CD14-positive monocyte (primary cell): ENCODE measurements at places on chromosomes 3 and 15.

DNA sequence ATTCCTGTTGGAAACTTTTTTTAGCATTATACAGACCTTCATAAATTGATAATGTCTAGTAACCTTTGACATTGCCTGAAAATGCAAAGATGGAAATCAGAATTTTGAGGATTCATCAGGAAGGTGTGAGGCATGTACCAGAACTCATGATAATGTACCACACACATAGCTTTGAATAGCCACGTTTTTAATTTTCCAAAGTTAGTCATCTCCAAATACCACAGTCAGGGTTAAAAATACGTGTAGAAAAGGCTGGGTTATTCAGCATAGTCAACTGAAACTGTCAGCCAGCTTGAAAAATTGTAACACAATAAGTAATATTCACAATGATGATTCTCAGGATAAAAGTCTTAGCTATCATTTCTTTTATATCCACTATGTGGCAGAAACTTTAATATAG is 102.0 kb upstream of the THRB start:
- DNase-seq = no peak

DNA sequence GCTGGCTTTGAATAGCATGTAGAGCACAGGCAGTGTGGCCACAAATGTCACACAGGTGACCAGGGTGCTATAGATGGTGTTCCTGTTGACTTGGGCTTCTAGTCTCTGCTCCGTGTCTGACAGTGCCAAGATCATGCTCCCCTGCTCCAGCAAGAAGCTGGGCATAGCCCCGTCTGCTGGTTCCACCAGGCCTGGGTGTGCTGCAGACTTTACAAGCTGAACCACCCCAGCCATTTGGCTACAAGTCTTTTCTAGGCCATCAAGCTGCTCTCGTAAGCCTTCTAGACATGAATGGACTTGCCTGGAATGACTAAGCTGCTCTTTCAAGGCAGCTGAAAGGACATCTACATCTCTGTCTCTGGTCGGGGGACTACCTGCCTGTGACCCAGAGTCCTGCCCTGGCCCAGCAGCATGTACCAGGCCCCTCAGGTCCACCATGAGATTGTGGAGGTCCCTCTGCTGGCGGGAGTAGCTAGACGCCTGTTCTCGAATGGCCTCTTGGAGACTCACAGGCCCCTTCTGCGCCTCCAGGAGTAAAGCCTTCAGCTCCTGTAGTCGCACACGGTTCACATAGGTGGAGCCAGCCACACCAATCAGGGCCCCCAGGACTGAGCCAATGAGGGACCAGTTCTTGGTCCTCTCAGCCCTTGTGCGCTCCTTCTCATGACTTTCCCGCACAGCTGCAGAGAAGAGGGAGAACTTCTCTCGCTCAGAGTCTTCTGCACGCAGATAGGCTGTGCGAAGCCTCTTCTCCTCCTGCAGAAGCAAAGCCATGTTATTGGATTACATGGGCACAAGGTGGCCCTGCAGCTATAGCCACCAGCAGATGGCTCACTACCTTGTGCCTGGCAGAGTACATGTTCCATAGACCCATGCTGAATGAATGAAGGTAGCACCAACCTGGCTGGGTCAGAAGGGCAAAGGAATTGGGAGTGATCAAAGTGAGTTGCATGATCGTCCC is 2.8 kb upstream of the PLXNB1 start:
- no peak for DNase-seq

DNA sequence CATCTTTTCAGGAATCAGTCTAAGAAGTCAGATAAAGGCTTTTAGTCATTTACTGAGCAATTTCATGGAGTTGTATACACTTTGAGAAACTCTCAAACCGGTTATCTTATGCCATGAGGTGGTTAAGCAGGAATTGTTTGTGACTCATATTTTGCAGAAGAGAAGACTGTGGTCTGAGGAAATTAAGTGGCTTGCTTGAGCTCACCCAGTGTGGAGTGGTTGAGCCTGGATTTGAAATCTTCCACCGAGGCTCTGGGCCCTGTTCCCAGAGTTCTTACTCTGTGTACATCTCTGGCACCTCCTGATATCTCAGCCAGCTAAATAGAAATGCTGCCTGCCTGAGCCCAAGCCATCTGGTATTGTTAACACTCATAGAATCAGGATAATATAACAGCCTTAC is 37.8 kb upstream of the BCL6 start:
- peak; percentile 33 for DNase-seq

GRCh38 chr15:34853001-34853758 is 57.8 kb upstream of the ACTC1 start:
- no peak for DNase-seq

- DNase-seq = no peak
These were observed 37.1 kb downstream of the RAB11A start for GRCh38 chr15:65906396-65906795.

DNA sequence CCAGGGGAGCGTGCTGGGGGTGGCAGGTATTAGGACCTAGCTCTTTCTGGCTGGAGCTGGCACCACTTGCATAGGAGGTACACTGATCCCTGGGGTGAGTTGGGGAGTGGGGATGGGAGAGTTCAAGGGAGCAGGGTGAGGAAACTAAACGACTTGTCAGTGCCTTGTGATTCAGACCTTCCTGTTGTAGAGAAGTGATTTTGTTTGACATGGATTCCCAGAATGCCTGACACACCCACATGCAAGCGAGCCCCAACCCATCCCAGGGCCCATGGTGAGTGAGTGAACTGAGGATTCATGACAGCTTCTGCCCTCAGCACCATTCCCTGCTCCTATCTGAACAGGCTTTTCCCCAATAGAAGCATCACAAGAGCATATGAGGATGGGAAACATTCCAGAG is 15.6 kb upstream of the UBE2Q2 start:
- no peak for DNase-seq

DNA sequence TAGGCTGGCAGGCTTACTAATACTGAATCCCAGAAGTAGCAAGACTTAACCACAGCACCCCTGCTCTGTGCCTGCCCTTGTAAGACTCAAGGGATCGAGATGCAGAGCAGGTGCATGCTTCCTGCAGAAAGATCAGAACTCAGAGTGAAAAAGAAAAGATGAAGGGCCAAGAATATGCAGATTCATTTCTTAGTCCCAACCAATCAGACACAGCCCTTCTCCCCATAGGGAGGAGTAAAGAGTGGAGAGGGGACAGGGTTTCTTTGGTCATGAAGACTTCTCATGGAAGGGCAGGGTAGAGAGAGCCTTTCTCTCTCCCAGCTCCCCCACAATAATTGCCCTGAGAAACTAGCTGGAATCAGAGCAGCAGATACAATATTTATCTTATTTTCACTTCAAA is 105.6 kb upstream of the MB21D2 start:
- no peak for DNase-seq

DNA sequence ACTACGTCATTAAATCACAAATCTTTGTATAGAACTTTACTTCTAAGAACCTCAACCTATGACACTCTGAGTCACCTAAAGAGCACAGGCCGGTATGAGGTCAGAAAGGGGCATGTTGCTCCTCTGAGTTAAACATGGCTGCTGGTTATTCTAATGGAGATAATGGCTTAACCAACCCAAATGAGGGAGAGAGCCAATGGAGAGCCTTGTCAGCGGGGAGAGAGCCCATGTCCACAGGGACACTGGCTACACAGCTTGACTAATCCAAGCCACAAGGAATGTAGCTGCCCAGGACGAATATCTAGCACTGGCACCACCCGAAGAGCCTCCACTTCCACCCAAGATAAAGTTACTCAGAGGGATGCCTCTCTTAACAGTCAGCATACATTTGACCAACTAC is 77.0 kb upstream of the STAC start:
- DNase-seq = no peak

- DNase-seq = no peak
These were observed 4.6 kb downstream of the MYH15 start for GRCh38 chr3:108505811-108506210.

DNA sequence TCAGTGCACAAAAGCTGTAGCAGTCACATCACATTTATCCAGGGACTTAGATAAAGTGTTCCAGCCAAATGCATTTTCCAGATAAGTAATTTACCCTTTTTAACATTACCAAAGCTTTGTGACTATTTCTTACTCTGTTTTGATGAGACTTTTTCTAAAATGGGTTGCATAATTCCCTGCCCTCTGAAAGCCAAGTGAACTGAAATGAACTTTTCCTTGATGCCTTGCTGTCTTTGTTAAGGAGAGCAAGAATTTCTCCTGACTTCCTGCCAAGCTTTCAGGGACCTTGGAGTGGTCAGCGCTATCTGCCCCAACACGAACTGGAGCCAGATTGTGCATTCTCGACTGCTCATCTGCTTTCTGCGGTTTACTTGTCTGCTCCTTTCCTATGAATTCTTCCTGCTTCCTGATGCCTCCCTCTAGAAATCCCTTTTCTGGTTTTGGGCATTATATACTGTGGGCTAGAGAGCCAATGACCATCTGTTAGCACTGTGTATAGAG is 34.8 kb downstream of the EIF4E3 start:
- DNase-seq = no peak

DNA sequence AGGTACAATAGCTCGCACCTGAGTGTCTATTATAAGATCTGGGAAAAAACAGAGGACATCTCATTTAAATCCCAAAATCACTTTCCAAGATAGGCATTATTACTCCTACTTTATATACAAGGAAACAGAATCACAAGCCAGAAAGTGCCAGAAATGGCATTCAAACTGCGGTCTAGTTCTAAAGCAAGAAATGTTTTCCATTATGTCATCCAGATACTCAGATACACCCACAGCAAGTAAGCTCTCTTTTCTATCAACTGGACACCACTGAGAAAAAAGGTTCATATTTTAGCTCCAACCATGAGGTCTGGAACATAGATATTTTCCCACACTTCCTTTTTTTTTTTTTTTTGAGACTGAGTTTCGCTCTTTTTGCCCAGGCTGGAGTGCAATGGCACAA is 8.1 kb downstream of the SLC33A1 start:
- no peak for DNase-seq

DNA sequence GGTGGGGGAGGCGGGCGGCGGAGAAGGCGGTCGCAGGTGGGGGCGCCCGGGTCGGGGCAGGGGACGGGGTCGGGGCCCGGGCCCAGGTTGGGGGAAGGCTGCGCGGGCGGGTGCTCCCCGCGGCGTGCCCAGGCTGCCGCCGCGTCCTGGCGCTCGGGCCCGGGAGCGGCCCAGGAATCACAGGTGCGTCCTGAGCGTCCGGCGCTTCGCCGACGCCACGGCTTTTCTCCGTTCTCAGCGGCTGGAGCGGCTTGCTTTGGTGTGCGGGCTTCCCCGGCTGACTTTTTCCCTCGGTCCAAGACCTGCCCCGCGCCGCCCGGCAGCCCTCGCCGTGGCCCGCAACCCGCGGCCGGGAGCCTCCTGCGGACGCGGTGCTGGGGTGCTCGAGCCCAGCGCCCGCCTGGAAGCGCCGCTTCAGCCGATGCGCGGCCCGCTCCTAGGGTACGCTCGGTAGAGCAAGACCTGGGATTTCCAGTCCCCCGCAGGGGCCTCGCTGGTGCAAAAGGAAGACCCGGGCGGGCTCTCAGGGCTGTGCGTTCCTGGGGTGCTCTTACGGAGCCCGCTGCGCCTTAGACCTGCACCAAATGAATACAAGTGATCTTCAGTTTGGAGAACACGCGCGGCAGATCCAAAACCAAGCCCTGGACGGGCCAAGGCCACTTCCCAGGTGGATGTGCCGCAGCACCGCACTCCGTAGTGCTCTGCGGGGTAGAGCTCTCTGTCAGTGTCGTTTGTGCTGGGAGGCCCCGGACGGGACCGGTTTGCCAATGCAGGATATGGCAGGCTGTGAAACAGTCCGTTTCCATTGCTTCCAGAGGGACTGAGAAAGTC is 639 bp downstream of the NIPA1 start:
- DNase-seq = no peak

GRCh38 chr3:64612082-64612860 is 75.5 kb downstream of the ADAMTS9 start:
- DNase-seq = no peak

DNA sequence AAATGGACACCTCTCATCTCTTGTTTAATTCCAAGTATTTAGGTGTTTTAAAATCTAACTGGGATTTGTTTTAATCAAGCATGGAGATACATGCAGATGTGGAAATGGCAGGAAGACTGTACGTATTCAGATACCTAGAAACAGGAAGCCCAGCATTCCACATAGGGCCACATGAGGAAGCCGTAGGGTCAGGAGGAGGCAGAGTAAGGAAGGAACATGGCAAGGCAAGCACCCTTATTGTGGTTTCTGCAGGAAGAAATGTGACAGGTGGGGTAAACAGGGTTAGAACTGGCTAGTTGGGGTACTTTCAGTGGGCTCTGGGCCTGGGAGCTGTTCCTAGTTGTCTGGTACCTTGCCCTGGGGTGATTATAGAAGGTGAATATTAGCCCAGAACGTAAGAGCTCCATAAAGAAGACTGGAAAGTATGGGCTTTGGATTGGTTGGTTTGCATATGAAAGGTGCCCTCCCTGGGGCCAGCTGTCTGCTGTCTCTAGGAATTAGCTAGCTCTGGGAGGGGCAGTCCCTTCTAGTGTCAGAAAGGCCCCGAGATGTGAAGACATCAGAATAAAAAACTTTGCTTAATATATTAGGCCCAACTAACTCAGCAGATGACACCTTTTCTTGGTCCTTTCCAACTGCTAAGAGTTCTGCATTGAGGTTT is 107.7 kb upstream of the CADPS start:
- no peak for DNase-seq

- no peak for DNase-seq
These were observed 796.5 kb downstream of the GRM7 start for GRCh38 chr3:7657214-7658112.

DNA sequence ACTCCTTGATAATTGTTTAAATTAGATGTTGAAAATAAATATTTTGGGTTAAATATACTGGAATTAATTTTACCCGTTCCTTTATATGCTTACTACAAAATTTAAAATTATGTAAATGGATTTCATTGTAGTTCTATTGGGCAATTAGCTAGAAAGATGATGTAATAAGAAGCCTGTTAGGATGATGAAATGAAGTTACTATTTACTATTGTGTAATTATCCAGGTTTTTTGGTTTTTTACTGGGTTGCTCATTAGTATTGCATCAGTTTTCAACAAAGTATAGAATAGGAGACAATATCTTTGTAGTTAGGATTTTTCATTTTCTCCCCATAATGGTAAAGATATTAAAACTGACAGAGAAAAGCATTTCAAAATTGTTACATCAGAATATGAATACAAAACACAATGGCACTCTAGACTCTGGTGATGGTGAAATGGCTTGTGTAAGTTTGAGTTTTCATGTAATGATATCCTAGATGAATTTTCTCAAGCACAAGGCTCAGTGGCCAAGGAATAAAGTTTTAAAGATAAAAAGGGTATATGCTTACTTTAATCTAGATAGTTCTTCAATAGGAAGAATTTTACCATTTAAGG is 222.0 kb downstream of the P3H2 start:
- no peak for DNase-seq

- peak; percentile 96 for DNase-seq
These were observed 87.2 kb downstream of the SLCO3A1 start for GRCh38 chr15:91940496-91941381.

DNA sequence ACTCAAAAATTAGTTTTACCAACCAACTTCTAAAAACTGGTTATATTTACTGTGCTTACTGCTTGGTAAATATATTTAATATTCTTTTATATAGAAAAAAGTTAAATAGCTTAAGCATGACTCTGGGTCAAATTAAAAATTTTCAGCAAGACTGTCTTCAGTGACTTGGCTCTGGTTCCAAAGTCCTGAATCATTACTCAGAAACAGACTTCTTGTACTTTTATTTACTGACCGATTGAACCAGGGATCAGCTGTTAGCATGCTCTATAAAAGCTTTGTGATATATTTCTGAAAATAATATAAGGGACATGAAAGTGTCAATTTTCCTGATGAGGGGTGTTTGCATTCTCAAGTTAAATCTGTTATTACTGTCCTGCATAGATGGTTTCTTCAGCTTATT is 164.3 kb downstream of the MCTP2 start:
- no peak for DNase-seq
